ENCODE measurements at places on chromosomes 1 and 21. TPM values are rescaled to one million over a fixed set of nuclear protein-coding genes. Genes with fewer than 3 reads are reported as not detected.

ACTN2 gene
- not detected for total RNA-seq

KIF14 gene
- 0.05 TPM for total RNA-seq

PDZK1IP1 gene
- total RNA-seq, result not detected

CFHR1 gene
- total RNA-seq, result not detected

CELA2B gene
- total RNA-seq, result not detected

SH2D1B gene
- total RNA-seq, result not detected

SHISA4 gene
- total RNA-seq, result not detected

RBM34 gene
- 243 TPM for total RNA-seq

FCRL6 gene
- total RNA-seq, result 5.6 TPM

SLC45A1 gene
- 0.75 TPM for total RNA-seq

GPBP1L1 gene
- 128 TPM for total RNA-seq

DNA sequence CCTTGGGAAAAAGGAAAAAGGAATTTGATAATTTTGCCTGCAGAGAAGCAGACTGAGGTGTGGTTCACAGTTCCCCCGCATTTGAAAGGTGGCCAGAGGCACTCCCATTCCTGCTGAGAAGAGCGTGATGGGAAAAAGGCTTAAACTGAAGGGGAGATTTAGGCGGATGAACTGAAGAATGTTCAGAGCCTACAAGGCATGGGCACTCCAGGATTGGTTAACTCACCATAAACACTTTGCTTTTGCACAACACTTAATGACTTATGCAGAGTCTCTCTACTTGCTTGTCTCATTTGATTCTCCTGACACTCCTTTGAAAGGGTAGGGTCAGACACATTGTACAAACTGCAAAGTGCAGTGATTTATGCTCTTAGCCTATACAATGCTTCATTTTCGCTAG is 119.6 kb upstream of the RUNX1 start:
- DNase-seq, result no peak

DNA sequence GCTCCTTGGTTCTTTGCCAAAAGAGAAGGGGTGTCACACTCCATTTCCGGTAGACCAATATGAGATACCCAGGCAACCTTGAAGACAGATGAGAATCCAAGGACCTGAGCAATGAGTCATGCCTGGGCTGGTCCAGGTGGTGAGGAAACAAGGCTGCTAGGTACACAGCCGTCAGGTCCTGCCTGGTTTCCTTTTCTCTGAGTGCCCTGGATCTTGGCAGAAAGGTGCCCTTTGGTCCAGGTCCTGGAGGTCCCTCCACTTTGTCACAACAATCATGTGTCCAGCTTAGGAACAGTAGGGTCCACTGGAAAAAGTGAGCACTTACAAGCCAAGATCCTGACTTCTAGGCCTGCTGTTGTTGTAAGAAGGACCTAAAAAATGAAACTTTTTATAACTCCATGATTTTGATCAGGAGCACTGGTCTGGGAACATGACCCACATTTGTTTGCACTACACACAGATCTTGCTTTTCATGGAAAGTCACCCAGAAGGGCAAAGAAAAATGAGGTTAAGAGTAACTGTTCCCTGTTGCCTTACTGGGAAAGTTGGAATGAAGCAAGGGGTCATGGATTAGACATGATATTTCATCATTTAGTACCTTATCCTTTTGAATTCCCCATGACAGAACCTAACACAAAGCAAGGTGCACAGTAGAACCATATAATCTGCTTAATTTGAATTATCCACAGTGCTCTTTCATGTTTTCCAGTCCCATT is 94.7 kb downstream of the PAPPA2 start:
- DNase-seq, result no peak

DNA sequence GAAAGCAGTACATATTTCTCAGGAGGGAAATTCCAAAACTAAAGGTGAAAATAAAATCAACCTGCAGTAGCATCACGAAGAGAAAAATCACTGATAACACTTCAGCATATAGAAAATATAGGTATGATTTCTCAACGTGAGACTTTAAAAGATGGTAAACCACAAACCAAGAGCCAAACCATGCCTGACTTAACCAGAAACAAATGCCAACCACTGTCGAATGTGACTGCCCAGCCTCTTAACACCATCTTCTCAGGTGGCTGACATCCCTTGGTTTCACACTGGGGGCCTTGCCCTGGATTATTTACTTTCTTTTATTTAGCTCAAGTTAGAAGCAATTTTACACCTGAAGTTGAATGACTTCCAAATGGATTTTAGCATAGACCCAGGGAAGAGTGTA is 10.1 kb downstream of the HMGCS2 start:
- no peak for DNase-seq

- DNase-seq, result no peak
Measured at GRCh38 chr1:56156971-56157876, 422.1 kb downstream of the PLPP3 start.

- no peak for DNase-seq
Measured at GRCh38 chr1:151222130-151222529, 23.8 kb downstream of the PIP5K1A start.

DNA sequence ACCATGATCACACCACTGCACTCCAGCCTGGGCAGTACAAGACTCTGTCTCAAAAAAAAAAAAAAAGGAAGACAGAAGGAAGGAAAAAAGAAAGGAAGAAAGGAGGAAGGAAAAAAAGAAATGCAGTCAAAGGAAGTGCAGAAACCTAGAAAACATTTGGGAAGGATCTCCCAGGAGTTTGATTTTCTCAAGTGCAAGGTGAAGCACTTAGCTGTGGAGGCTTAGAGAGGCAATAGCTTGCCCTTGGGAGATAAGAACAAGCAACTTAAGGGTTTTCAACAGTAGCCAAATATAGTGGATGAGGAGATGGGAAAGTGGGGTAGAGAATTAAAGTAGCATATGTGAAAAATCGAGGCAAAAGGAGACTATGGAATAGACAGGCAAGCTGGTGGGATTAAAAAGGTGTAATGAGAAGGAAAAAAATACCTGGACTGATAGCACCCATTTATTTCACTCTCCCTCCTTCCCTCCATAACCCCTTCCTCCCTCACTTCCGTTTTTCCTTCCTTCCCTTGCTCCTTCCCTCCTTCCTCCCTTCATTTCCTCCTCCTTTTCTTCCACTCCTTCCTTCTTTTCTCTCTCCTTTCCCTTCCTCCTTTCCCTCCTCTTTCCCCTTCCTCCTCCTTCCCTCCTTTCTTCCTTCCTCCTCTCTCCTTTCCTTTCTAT is 6.8 kb upstream of the FAM89A start:
- DNase-seq, result no peak

DNA sequence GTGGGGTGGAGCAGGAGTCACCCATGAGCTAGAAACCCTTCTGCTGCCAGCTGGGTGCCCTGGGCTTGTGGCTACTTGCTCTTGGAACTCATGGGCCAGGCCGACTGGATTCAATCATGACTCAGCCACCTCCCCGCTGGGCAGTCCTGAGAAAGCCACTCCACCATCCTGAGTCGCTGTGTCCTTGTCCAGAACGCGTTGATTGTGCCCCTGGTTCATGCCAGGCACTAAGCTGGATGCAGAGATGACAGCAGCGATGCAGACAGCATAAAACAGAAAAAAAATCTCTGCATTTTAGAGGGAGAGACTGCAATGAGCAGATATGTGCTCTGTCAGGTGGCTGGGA is 10.6 kb downstream of the PADI1 start:
- DNase-seq, result no peak

DNA sequence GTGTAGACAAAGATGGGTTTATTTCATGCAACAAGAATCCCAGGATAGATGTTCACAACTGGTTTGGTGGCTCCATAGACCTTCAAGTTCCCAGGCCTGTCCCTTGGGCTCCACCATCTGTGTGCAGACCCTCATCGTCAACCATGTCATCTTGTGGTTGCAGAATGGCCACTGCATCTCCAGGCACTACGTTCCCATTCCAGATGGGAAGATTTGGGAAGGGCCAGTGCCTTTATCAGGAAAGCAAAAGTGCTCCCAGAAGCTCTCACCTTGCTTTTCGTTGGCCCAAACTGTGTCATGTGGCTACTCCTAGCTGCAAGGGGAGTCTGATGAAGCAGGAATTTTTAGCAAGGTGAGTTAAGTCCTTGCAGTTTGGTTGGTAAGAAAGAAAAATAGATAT is 12.8 kb downstream of the TMCC2 start:
- DNase-seq, result no peak

GRCh38 chr1:245873068-245873467 is 634.0 kb downstream of the SMYD3 start:
- no peak for DNase-seq

DNA sequence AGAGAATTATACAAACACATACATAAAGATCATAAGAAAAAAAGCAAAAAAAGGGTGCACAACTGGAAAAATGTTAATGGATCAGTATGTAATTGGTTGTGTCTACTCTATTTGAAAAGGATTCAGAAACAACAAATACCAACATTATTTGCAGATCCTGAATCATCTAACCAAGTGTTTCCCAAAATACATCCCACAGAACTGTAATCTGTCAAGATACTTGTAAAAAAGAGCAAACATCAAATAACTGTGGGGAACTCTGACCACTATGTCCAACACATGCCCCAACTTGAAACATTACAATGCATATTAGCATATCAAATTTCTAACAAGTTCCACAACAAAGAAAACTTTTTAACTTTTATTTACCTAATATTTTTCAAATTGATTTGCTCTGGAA is 22.6 kb downstream of the ANKRD13C start:
- no peak for DNase-seq

DNA sequence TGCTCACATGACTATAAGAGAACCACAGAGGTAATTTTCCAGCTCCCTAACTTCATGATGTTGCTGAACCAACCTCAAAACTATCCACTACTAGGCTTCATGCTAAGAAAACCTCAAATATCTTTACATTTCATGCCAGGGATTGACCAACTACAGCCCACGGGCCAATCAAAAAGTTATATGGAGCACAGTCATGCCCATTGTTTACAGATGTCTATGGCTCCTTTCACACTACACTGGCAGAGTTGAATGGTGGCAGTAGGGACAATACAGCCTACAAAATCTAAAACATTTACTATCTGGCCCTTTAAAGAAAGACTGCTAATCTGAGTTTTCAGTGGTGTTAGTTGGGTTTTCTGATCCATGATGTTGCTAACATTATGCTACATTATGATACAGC is 154.8 kb downstream of the TM2D1 start:
- DNase-seq, result no peak

DNA sequence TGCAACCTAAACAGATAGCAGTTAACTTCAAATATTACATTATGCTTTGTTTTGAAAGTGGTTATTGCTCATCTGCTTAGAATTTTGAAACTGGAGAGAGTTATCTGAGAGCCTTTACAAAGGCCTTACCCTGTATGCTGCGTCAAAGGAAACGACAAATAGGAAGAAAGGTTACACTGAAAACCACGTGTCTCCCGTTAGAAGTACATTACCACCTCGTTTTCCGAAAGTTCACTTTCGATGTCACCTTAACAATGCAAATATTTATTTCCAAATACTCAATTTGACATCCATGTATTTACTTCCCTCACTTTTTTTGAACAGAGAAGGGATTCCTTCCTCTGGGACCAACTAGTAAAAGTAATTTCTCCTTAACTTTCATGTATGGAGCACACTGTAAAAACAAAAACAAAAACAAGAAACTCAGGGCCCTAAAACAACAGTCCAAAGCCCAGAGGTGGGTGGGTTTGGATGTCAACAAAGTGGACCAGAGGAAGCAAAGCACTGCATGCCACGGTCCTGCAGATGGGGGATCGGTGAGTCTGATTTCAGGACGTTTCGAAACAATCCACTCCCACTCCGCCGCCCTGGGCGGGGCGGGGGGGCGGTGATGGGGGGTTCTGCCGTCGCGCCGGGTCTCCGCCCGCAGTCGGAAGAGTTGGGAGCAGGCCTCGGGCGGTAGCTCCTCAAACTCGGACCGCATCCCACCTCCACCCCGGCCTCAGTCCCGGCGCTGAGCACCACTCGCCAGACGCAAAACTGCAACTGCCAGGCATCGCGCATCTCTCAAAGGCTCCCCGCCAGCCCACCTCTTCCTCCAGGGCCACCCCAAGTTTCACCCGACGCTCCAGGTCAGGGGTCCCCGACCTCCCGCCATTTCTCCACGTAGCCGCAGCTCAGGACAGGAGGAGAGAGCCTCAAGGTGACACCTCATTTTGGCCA is 841 bp downstream of the ADSS2 start:
- peak; percentile 58 for DNase-seq

DNA sequence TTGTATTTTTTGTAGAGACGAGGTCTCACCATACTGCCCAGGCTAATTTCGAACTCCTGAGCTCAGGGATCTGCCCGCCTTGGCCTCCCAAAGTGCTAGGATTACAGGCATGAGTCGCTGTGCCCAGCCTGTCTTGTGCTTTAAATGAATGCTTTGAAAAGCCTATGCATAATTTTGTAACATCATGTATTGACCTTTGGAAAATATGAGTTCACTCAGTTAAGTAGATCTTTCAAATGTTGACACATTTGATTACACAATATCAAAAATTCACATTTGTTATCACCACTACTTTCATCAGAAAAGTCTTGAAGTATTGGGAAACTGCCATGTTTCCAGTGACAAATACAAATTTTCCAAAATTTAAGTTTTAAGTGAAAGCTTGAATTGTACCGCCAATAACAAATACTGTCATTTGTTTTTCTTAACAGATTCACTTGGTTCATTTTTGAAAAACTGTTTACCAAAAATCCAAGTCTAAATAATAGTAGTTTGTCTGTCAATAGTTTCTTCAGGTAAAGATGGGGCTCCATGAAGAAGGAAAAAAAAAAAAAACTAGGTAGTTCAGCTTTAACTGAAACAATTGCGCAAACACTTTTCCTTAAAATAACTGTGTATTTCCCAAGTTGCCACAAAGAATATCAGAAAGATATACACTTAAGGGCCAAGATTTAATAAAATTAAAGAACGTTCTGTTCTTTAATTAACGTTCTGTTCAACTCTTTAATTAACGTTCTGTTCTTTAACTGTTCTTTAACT is 233.2 kb upstream of the NR5A2 start:
- no peak for DNase-seq

GRCh38 chr1:170290991-170291390 is 145.2 kb downstream of the NTMT2 start:
- DNase-seq, result no peak

- no peak for DNase-seq
Measured at GRCh38 chr1:102578804-102579203, 529.5 kb downstream of the COL11A1 start.

- no peak for DNase-seq
Measured at GRCh38 chr1:31027693-31028526, 37.6 kb downstream of the PUM1 start.

GRCh38 chr1:21290546-21290944 is 282 bp upstream of the ECE1 start:
- no peak for DNase-seq

- no peak for DNase-seq
Measured at GRCh38 chr1:166511761-166512160, 327.5 kb upstream of the POGK start.

Data from CD8-positive, alpha-beta T cell (primary cell).